ENCODE measurements at places on chromosomes 6 and 20.

DNA sequence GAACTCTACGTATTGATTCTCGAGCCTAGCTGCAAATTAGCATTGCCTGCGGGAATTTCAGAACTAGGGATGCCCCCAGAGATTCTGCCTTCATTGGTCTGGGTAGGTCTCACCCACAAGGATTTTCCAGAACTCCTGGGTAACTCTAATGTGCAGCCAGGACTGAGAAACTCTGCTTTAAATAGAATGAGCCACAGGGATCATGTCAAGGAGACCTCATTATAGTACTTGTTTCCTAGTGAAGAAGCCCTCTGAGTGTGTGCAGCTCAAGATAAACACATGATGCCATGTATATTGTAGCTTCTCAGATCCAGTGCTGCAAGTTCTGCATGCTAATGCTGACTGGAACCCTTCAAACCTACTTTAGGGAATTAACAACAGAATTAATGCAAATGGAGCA is 179.2 kb downstream of the PHACTR1 start:
- DNase-seq = no peak

DNA sequence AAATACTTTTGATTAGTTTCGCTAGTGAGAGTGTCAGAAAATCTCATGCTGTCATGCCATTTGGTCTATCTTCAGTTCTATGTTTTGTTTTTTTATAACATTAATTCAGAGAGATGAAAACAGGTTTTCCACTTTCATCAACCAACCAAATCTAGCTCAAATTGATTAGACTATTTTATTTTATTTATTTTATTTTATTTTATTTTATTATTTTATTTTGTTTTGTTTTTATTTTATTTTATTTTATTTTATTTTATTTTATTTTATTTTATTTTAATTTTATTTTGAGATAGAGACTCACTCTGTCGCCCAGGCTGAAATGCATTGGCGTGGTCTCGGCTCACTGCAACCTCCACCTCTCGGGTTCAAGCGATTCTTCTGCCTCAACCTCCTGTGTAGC is 1391.0 kb upstream of the ADGRB3 start:
- DNase-seq = no peak

DNA sequence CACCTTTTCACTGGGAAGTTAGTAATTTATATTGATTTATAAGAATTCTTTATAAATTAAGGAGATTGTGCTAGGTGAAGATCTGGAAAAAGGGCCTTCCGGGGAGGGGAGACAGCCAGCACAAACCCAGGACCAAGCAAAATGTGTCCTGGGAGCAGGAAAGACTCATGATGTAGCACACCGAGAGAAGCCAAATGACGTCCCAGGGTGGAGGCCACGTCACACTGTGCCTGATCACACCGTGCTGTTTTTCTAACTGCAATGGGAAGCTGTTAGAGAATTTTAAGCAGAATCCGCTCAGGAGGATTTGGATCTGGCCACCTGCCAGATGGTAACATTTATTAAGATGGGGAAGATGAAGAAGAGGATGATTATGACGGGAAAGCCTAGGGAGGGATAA is 72.7 kb upstream of the AKAP12 start:
- no peak for DNase-seq

DNA sequence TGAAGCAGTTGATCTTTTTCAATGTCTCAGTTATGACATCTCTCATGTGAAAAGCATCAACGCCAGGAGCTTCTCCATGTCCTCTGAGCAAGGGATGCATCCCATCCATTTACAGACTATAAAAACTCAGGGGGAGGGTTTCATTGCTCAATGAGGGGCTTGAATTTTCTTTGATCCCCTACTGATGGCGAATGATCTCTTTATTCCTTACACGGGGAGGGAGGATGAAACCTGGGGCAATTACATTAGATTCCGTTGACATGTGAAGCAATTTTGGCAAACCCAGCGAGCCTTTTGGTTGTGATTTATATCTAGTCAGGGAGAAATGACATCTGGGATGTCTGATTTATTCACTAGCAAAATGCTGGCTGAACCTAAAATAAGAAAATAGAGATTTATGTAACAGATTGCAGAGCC is 268.9 kb downstream of the HIVEP2 start:
- DNase-seq = no peak

- no peak for DNase-seq
Measured at GRCh38 chr20:64155258-64156135, 8.8 kb upstream of the MYT1 start.

DNA sequence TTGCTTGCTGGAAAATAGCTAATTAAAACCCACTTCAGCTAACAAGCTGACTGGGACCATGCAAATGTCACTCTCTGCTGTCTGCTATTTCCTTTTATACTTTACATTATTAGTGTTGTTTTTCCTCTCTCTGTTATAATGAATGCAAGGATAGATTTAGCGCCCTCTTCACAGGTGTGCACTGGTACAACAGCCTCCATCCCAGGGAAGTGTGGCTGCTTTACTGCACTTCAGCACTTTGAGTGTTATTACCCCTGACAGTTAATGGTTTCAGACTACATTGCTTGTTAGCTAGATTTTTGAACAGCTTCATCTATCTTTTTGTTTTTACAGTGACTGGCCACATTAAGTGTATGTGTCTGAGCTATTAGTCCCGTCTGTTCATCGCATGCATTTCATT is 405.7 kb downstream of the RNF144B start:
- DNase-seq = no peak

GRCh38 chr6:157822245-157823000 is 623 bp upstream of the SNX9 start:
- no peak for DNase-seq

Data from left renal pelvis (tissue), 4 donors.